Fibroblast of skin of left biceps (primary cell): ENCODE measurements at places on chromosomes 5 and 9.

GRCh38 chr5:149273950-149274349 lies 2.3 kb downstream of the AFAP1L1 start:
- DNase-seq: no peak

- no peak for DNase-seq
These were observed 40.9 kb downstream of the RFK start for GRCh38 chr9:76353280-76353679.

GRCh38 chr9:88791105-88791805 lies 200.0 kb upstream of the S1PR3 start:
- DNase-seq: no peak

- DNase-seq: peak; percentile 75
These were observed 527.7 kb upstream of the WWC1 start for GRCh38 chr5:167763772-167764171.

- DNase-seq: no peak
These were observed 7.5 kb upstream of the PRSS3 start for GRCh38 chr9:33787839-33788238.

- no peak for DNase-seq
These were observed 5.5 kb downstream of the QRFP start for GRCh38 chr9:130890870-130891687.

GRCh38 chr5:33166948-33167347 lies 273.8 kb upstream of the TARS1 start:
- no peak for DNase-seq

DNA sequence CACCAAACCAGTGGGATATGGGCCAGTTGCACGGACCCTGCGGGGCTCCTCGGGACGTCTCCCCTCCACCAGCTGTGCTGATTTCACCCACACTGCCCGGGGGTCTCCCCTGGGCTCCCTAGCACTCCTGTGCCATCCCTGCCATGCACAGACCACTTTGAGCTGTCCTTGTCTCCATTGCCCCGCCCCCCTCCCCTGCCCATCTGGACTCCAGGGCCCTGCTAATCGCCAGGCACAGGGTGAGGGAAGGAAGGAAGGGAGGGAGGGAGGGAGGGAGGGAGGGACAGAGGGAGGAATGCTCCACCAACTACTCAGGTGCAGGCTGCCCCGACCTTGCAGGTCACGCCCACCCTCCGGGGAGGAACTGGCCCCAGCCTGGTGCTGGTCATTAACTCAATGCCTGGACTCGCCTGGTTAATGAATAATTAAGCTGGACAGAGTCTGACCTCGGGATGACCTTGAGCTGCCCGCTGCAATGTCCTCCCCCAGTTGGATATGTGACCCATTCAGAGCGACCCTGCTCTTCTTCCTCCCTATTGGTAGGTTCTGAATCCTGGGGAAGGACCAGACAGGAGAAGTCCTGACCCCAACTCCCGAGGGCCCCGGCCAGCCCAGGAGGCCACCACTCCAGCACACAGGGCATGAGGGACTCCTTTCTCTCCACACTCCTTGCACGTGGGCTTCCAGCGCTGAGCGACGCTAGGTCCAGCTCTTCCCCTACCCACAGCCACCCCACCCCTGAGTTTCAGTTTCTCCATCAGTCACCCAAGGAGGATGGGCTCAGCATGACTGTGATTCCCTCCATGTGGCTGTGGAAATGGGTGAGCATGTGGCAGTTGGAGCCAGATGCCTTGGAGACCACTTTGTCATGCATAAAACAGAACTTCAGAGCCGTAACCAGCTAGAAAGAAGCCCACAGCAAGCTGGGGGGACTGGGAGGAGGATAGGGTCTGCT lies 62.1 kb downstream of the C9orf50 start:
- DNase-seq: no peak

- no peak for DNase-seq
These were observed 191.0 kb downstream of the PJA2 start for GRCh38 chr5:109218818-109219217.

GRCh38 chr9:114471157-114471556 lies 34.1 kb downstream of the WHRN start:
- DNase-seq: no peak

- no peak for DNase-seq
These were observed 296.3 kb upstream of the SMARCA2 start for GRCh38 chr9:1718836-1719235.

DNA sequence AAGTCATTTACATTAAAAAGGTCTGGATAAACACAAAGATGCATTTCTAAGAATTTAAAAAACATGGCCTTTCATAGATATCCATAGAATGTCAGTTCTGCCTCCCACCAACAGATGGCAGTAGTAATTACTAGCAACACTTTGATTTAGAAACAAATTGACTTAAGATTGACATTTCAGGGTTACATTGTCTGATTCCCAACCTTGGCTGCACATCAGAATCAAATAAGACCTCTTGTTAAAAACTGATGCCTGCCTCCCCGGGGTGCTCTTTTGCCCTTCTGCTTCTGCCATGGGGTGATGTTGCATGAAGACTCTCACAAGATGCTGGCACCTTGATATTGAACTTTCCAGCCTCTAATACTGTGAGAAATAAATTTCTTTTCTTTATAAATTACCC lies 146.2 kb upstream of the GPR151 start:
- no peak for DNase-seq

DNA sequence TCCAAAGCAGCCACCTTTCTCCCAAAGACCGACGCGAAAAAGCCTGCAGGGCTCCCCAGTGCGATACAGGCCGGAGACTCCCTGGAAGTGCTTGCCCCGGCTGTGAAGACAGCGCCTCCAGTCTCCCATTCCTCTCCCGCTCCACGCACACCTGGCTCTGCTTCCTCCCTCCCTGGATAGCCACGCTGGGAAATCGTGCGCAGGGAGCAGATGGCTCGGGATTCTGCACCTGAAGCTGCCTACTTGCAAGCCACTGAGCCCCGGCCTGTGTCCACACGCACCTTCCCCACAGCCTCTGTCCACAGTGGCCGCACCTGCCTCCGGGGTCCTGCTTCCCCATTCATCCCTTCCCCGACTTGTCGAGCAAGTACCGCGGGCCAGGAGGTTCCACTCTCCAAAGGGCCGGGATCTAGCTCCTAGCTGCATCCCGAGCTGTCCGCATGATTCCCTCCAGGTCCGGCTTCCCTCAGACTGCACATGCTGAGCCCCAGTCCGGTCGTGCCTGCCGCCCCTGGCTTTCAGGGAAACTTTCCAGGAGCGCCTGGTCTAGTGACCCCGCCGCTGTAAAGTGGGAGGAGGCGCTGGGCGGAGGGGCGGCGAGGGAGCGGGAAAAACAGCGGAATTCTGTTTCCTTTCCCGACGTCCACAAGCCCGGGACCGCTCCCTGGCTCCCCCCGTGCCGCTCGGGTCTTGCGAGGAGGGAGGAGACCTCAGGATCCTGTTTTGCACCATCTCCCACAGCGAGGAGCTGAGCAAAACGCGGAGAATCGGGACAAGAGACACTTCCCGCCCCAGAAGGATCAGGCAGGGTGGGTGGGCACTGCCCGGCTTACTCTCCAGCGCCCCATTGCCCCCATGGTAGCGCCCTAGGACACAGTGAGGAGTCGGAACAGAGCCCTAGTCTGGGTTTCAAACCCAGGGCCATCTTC lies 2.0 kb downstream of the SEMA6A start:
- no peak for DNase-seq

- DNase-seq: no peak
These were observed 14.1 kb upstream of the ANP32B start for GRCh38 chr9:97969014-97969413.

GRCh38 chr9:135612981-135613910 lies 26.1 kb downstream of the GLT6D1 start:
- DNase-seq: no peak

DNA sequence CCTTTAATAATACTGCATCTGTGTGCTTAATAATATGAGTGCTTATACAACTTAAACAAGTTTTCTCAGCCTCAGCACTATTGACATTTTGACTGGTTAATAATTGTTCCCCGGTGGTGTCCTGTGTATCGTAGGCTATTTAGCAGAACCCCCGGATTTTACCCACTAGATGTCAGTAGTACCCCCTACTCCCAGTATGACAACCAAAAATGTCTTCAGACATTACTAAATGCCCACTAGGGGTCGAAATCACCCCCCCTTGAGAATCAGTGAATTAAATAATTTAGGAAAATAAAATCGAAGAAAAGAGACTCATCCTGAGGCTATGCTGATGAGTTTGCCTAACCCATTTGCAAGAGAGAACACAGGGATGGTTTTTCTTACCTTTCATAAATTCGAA lies 166.3 kb downstream of the ATP10B start:
- DNase-seq: no peak

- no peak for DNase-seq
These were observed 17.1 kb downstream of the SLC12A7 start for GRCh38 chr5:1094670-1095190.

DNA sequence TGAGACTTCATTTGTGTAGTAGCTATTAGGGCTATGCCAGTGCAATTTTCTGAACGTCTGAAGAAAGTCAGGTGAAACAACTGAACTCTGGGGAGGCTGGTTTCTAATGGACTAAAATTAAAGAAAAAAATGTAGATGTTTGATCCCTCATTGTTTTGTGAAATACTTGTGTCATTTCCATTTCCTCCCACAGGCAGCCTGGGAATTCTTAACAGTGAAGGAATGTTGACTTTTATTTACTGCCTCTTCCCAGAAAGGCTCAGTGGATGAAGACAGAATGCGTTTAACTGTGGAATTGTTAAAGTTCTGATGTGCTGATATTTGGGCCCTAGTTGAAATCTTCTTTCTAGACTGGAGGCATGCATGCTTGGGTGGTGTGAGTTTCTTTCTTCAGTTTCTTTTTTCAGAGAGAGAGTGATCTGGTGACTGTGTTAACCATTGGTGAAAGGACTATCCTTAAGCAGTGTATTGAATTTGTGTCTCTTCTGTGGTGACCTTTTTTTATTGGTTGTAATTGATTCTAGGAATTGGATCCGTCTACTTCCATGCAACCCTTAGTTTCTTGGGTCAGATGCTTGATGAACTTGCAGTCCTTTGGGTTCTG lies 15.5 kb downstream of the ACER2 start:
- DNase-seq: no peak

DNA sequence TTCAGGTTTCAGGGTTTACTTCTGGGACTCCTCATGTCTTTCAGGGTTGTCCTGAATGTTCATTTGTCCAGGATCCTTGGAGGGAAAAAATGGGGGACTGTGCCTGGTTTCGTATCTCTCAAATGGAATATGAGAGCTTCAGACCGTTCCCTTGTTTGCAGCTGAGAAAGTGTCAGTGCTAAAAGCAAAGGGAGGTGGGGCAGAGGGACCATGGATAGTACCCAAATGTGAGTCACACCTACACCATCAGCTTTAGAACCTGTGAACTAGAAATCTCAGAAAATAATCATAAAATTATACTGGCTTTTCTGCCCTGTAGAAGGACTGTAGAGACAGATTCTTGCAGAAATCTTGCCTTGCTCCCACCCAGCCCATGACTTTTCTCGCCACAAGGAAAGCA lies 84.3 kb upstream of the TAF11L2 start:
- no peak for DNase-seq

DNA sequence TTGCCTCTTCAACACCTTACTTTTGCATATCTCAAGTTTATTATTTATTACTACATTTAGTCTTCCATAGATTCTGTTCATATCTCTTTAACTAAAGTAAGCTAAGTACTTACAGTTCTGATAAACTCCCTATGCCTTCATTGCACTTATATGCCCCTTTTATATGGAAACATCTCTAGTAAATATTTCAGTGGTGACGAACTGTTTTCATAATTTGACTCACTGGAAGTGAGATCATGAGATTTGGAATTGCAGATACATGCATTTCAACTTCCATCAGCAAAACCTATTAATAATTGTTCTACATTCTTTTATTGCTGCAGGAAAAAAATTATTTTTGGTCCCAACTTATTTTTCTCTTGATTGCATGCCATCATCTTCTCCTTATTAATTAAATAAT lies 263.5 kb downstream of the CD180 start:
- peak; percentile 10 for DNase-seq

- no peak for DNase-seq
These were observed 55.3 kb upstream of the SLCO6A1 start for GRCh38 chr5:102554082-102554481.

- no peak for DNase-seq
These were observed 134.2 kb upstream of the RASGRF2 start for GRCh38 chr5:80825786-80826460.

GRCh38 chr5:161546470-161547301 lies at the start of gene GABRB2:
Gene GABRB2 (minus strand): TSS chr5:161546725. CDS start chr5:161546643, 82 bp downstream.
- no peak for DNase-seq

DNA sequence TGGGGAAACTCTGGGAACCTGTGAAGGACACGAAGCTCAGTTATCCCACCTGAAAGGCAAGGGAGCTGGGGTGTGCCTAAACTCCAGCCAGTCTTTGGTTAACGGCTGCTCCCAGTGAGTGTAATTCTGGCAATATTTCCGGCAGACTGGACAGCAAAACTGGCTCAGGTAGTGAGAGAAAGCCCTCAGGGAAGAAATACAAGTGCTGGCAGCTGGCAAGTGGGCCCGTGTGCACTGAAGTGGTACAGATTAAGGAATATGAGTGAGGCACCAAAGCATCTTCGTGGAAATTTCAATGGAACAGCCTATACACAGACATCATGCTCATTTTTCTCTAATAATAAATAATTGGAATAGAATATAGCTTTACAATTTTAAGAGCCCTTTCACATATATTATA lies 56.2 kb downstream of the ABHD17B start:
- no peak for DNase-seq

DNA sequence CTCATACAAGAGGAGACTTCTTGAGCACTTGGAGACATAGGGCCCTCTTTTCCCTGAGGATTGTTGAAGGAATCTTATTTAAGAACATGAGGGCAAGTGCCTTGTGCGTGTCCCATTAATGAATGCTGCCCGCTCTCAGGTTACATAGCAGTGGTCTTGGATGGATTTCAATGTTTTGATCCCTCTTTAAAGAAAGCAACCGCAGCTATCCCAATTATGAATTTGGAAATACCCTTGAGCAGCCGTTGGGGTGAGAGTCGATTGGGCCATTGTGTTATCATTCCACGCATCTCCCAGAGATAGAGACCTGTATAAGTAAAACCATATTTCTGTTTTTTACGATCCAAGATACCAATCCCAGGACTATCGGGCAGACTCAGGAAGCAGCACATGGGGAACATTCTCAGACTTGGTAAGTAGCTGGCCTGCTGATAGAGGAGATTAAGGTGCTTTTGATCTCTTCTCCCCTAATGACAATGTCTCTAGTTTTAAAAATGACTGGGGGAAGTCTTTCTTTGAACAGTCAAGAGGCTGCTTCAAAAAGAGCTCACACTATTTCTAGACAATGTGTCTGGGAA lies 145.3 kb downstream of the MACROH2A1 start:
- no peak for DNase-seq

DNA sequence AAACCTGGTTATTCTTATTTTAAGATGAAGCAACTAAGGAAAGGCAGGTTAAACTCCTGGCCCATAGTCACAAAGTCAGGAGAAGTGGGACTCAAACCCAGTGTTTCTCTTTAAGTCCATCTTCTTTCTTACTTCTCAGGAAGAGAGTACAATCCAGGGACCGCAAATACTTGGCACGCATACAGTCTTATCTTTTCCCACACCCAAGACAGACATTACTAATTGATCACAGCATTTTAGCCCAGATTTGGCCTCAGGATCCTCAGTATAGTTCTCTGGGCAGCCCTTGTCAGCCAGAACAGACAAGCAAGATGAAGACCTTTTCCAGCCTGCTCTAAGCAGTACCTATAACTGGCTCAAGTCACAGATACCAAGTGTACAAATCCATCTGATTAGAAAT lies 125.5 kb upstream of the RAI14 start:
- DNase-seq: no peak
